ENCODE measurements at places on chromosomes 16 and 17.

DNA sequence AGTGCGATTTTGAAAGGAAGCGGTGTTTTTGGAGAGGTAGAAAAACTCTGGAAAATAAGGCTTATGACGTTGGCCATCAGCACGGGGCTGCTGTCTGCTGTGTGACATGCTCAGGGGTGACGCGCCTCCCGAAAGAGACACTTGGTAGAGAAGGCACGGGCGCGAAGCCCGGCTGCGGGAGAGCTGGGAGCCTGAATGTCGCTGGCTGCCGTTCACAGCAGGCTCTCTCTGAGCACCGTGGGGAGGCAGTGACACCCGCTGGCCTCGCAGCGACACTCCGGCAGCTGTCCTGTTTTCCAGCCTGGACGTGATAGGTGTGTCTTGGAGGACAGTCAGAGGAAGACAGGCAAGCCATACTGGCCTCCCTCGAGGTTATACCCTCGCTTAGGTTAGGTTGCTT, 759.1 kb upstream of the RBFOX1 start:
- DNase-seq = peak; percentile 84

GRCh38 chr16:73037845-73038570, 9.9 kb downstream of the ZFHX3 start:
- no peak for DNase-seq

GRCh38 chr17:75064040-75064439, 17.0 kb downstream of the KCTD2 start:
- DNase-seq = no peak

- DNase-seq = peak; percentile 29
Measured at GRCh38 chr17:82271401-82271800, 2.1 kb downstream of the CSNK1D start.

DNA sequence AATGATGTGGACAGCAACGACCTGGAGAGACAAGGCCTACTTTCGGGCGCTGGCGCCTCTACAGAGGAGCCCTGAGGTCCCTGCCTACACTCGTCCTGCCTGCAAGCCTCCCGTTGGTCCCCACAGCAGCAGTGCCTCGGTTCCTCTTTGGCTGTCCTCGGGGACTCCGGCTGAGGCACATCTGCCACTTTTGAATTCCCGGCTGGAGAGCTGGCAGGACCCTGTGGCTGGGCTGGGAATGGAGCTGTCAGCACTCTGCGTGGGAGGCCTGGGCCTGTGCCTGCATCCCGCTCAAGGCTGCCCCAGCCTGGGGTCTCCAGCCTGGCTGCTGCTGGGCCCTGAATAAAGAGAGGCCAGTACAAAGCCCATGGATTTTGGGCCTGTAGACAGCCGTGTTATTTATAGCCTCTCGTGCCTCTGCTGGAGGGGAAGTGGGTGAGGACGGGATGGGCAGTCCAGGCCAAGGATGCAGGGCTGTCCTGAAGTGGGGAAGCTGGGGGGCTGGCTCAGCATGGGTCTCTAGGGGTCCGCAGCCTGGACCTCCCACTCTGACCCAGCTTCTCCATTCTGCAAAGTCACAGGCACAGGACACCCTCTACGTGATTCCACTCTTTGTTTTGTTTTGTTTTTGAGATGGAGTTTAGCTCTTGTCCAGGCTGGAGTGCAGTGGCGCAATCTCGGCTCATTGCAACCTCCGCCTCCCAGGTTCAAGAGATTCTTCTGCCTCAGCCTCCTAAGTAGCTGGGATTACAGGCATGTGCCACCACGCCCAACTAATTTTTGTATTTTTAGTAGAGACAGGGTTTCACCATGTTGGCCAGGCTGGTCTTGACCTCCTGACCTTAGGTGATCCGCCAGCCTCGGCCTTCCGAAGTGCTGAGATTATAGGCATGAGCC, 10.6 kb upstream of the SPNS2 start:
- no peak for DNase-seq

DNA sequence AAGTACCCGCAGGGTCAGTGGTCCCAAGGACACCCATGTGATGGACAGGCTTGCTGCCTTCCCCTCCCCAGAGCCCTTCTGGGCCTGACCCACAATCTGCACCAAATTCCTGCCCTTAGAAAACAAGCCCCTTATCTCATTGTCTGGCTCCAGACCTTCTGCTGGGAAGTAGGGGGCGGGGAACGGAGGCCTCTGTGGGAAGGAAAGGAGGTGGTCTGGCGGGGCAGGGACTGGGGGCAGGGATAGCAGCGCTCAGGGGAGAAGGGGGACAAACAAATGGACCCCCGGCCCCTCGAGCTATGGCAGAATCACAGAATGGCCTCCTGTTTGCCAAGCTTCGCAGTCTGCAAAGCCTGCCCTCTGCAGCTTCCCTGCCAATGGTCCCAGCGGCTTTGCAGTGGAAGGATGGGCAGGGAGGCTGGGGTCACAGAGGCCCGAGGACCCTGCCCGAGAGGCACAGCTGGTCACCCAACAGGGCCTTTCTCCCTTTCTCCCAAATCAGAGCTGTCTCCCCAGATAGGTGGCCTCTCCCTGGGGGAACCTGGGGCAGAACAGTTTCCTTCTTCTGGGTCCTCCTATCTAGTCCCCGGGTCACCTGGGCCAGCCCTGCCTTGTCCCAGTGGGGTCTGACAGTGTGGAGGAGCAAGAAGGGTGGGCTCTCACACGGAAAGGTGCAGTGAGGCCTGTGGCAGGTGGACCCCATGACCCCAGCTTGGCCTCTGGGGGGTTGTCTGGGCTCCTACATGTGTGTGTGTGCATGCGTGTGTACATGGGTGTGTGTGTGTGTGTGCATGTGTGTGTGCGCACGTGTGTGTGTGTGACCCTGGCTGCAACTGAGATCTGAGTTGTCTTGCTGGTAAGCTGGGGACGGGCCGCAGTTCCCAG, 25.5 kb downstream of the TMEM235 start:
- no peak for DNase-seq

DNA sequence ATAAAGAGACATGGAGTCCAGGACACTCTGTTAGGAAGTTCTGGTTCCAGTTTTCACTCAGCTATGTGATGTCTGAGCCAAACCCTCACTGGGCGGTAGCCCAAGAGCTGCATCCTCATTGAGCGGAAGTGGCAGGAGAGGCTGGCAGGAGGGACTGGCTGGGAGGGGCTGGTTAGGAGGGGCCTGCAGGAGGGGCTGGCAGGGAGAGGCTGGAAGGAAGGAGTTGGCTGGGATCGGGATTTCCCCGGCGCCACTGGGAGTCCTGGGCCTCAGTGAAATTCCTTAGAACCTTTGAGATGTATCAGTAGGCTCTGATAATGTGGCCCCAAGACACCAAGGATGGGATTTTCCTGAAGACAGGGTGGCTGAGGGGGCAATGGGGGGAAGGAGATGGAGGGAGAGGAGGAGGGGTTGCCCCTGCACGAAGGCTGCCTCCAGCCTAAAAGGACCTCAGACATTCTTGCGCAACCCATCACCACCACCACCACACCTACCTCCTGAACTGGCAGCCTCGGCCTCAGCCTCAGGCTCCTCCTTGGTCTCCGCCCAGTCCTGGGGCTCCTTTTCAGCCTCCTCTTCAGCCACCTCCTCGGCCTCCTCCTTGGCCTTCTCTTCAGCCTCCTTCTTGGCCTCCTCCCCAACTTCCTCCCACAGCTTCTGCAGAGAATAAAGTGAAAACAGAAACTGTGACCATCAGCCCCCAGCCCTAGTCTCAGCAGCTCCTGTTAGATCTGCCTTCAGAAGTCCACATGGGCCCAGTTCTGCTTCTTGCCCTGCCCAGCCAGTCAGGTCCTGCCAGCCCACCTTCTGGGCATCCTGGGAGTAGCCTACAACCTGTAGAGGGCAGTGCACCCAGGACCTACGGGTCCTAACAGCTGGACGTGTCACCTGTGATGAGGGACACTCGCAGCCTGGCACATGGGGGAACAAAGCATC, 31.7 kb downstream of the CNGB1 start:
- DNase-seq = no peak

- DNase-seq = no peak
Measured at GRCh38 chr17:40469805-40470675, 26.8 kb downstream of the IGFBP4 start.

DNA sequence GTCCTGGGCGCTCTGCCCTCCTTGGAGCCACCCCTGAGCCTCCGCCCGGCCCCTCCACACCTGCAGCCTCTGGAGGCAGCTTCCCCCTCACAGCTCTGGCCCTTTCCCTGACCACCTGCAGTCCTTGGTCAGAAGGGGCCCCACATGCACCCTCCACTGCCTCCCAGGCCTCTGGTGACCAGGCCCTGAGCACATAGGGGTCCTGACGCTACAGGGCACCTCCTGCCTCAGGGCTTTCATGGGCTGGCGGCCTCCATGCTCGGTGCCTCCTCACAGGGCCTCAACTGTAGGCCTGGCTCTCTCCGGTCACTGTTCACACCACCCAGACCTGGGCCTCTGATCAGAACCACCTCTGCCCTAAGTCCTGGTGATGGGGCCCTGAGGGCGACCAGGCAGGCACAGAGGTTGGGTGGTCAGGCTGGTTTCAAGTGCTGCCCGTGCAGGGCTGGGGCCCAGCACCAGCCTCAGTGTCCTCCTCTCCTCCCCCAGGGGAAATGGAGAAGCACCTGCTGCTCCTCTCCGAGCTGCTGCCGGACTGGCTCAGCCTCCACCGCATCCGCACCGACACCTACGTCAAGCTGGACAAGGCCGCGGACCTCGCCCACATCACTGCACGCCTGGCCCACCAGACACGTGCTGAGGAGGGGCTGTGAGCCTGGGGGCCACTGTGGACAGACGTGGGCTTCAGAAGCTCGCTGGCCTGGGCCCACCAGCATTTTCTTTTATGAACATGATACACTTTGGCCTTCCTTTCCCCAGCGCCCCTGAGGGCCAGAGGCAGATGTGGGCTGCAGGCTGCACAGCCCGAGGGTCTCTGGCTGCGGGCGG, 3.9 kb downstream of the APRT start:
- DNase-seq = no peak

- peak; percentile 49 for DNase-seq
Measured at GRCh38 chr17:27315322-27315721, 21.4 kb downstream of the WSB1 start.

DNA sequence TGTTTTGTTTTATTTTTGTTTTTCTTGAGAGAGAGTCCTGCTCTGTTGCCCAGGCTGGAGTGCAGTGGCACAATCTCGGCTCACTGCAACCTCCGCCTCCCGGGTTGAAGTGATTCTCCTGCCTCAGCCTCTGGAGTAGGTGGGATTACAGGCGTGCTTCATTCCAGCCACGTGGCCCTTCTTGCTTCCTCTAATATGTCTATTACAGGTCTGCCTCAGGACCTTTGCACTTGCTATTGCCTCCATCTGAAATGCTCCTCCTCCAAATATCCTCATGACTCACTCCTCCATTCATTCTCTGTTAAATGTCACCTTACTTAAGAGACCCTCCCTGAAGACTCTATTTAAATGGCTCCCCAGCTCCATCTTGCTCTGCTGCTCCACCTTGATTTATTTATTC, 39.0 kb downstream of the LYRM9 start:
- DNase-seq = no peak

DNA sequence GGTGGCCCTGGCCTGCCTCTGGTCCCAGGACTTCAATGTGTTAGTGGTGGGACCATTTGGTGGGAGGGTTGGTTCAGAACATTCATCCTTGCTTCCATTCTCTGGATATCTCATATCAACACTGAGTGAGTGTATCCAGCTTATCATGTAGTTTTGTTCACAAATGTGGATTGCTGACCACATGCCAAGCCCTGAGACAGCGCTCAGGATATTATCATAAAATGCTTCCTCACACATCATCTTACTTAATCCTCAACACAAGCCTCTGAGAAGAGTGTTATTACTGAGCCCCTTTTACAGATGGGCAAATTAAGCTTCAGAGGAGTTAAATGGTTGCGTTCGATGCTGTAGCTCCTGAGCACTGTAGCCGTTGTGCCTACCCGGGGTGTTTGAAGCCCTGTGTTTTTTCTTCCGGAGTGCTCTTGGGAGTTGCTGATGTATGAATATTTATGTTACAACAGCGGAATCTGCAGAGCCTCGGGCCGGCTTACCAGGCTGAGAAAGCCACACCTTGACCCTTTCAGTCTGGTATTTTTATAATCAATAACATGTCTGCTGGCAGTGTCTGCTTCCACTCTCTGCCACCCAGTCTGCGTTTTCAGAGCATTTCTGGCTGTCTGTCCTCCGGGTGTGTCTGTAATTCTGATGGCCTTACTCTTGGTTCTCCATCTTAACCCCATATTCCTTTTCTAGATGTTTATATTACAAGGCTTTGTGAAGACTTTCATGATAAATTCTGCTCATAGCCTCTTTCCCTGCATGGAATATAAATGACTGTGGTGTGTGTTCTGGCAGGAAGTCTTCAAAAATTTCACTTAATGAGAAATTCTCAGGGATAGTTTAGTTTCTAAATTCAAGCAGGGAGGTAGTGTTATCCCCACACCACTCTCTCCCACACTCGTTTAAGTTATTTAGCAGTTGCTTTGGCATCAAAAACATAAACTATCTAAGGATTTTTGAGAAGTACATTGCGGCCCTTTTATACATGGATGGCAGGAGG, 2.9 kb downstream of the GLP2R start:
- DNase-seq = no peak

DNA sequence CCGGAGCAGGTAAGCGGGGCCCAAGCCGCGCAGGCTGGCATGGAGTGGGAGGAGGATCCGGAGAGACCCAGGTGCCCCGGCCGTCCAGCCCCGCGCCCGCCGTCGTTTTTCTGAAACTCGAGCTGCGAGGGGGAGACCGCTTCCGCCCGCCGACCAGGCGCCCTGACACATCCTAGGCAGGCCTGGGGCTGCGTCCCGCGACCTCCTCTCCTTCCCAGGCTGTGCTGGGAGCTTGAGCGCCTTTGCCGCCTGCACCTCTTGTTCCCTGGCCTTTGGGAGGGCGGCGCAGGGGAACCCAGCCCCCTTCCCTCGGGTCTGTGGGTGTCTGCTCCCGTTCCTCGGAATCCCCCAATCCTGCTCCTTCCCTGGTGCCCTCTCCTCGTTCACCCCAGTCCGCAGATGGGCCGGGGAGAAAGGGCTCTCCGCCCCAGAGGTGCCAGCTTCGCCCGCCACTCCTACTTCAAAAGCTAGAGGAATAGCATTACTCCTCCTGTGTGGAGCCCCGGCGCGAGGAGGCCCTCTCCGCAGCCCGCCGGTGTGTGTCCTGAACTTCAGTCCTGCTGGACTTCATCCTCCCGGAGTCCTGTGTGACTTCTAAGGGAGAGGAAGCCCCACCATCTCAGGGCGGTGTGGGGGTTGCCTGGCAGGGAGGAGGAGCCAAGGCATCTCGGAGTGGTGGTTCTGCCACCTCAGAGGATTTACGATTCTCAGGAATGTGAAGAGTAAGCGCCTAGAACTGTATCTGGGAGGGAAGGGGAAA, 1.0 kb downstream of the NHERF1 start:
- DNase-seq = no peak

GRCh38 chr16:87636050-87636684, 33.9 kb downstream of the JPH3 start:
- DNase-seq = peak; percentile 77

- no peak for DNase-seq
Measured at GRCh38 chr17:63446753-63447470, 806 bp upstream of the CYB561 start.

- DNase-seq = peak; percentile 11
Measured at GRCh38 chr17:79905832-79906231, 66.6 kb upstream of the CBX4 start.

- no peak for DNase-seq
Measured at GRCh38 chr16:48583075-48584065, 26.6 kb downstream of the N4BP1 start.

All from posterior cingulate gyrus (tissue), 11 donors.